ENCODE measurements at places on chromosomes 4 and X.

GRCh38 chrX:57918750-57919436, 8.6 kb upstream of the ZXDA start:
- no peak for DNase-seq

GRCh38 chrX:120653000-120653399, 23.1 kb upstream of the C1GALT1C1 start:
- DNase-seq: no peak

DNA sequence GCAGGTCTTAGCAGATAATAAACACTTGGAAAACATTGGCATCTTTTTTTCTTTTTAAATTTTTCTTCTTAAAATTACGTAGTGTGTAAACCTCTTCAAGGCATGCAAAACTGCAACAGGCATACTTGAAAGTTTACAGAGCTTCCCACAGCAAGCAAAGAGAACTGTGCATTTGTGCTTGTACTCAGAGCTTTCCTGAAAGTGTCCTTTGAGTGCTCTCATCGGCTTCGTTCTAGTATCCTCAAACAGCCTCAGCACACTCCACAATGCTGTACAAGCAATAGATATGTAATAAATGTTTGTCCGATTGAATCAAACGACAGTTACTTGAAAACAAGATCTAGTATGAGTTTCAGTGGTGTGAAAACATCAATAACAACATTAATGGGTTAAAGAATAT, 227.5 kb downstream of the PAPSS1 start:
- no peak for DNase-seq

GRCh38 chr4:825063-825970, 612 bp downstream of the CPLX1 start:
- DNase-seq: peak; percentile 50

DNA sequence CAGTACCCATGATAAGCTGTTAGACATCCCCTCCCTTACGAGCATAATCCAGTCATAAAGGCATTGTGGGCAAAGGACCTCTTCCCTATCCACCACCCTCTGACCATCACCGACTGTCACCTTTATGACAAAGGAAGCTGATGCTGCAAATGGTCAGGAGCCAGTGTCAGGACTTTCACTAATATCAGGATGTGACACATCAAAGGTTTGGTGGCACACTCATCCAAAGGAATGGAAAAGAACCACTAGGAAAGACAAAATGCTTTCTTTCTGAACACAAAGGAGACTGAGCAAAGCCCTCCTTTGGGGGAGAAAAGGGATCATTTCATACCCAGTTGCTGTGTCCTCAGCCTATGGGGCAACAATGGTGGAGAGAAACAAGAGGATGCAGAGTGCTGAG, 66.9 kb upstream of the PROM1 start:
- DNase-seq: no peak

GRCh38 chr4:183384516-183384915, 59.9 kb upstream of the CDKN2AIP start:
- no peak for DNase-seq

DNA sequence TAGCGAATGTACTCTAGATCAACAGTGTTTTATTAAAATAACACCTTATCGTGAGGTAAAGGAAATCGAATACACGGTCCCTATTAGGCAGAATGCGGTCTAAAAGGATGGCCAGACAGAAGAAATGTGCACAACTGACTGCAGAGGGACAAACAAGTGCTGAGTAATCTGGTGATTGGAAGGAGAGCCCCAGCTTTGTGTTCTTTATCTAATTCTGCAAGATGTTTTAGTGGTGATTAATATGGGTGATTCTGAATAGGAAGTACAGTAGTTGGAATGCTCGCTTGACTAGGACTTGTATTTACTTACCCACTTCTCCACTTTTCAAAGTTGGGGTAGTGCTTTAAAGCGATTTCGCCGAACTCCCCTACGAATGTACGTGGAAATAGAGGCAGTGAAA, 1.2 kb downstream of the WDR44 start:
- no peak for DNase-seq

DNA sequence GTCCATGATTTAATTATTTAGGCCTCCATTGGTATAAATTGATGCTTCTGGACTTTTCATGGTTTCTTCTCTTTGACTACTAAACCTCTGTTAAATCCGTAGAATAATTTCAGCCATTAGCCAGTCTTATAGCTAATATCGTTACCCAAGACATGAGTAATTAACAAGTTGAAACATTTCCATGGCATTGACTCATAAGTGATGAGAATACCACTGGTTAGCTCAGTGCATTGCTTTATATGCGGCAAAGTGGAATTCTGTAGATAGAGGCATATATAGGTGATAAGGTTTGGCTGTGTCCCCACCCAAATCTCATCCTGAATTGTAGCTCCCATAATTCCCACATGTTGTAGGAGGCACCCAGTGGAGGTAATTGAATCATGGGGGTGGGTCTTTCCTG, 80.6 kb downstream of the VCX2 start:
- no peak for DNase-seq

- DNase-seq: no peak
These were observed 99.8 kb downstream of the ARSF start for GRCh38 chrX:3141031-3141430.

All from ascending aorta (tissue), 2 donors.